ENCODE measurements at places on chromosomes 6 and 20.

- DNase-seq = no peak
Observed at GRCh38 chr6:340186-340955, 48.1 kb downstream of the DUSP22 start.

DNA sequence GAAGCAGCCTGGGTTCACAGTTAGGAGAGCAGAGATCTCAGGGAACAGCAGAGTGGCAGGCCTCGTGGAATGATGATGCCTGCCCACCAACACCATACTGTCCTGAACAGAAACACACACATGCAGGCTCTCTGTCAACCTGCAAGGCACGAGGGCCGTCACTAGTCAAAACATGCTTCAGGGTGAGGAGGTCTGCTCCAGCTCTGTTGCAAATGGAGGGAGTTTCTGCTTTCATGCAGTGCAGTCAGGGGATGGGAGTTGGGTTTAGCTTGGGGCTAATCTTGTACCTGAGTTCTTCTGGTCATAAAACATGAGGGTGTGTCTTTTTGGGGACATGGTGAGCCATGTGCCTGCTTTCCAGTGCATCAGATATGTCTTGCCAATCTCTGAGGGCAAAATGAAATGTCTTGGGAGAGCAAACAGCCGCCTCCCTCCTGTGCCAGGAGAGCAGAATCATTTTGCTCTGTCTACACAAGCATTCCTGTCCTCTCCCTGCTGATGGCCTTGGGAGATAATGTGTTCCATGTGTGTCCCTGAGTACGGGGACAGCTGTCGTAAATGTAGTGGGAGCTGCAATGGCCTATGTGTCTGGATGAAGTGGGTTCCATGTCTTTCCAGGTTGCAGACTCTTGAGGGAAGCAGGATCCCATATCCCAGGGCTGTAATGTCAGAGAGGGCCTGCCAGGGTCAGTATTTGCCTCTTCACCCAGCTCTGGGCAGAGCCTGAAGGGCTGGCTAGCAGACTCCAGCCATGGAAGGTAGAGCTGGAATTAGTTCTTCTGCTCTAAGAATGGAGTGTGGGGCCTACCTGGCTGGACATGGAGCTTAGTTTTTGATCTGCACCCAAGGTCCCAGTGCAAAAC, 40.6 kb downstream of the MAFB start:
- no peak for DNase-seq

DNA sequence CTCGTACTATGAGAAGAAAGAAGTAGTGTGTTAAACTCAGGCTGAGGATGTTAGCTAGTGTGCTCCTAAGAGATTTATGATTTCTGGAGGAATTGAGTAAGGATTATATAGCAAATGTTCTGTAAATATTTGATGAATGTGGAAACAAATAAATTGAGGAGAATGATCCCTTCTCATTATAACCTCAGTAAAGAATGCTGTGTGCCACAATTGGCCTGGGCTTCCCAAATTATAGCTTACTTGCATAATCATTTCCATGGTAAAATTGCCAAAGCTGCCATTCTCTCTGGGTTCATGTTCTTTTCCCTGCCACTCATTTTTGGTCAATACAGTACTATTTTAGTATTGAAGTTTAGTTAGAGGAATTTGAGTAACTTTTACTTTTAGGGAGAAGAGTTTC, 128.5 kb downstream of the FLRT3 start:
- DNase-seq = no peak

- DNase-seq = peak; percentile 8
Observed at GRCh38 chr6:87731818-87732661, 30.0 kb upstream of the AKIRIN2 start.

DNA sequence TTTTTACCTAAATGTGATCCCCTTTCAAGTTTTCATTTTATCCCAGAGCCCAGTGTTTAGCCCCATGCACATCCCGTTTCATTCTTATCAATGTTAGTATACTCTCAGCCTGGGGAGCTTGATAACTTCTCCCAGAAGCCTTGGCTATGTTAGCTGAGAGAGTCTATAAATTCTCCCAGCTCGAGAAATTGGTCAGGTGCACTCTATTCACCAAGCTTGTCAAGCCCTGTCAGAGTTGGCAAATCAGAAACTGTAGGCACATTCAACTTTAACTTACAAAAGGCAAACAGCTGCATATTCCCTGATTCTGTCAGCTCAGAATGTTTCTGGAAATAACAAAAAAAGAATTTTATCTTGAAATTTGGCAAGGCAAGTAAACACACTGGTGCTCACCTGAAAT, 62.2 kb upstream of the IMPG1 start:
- DNase-seq = no peak

GRCh38 chr6:131223416-131223815, 88.1 kb downstream of the AKAP7 start:
- no peak for DNase-seq

GRCh38 chr6:41247882-41248705, 19.9 kb downstream of the TREML4 start:
- DNase-seq = no peak

DNA sequence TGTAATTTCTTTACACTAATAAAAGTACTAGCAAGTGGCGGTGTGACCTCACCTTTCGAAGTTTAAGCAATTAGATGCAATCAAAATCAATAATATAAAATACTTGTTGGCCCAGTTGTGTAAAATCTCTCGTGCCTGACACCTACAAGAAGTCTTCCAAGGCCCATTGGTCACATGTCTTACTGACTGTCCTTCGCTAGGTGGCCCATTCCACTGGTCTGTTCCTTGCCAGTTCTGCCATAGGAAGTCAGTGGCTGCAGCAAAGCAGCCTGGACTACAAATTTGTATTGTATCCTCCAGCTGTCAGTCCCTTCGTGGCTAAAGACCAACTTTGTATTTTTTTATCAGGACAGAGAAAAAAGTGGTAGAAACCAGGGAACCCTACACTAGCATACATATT, 61.8 kb downstream of the CYB5R4 start:
- no peak for DNase-seq

DNA sequence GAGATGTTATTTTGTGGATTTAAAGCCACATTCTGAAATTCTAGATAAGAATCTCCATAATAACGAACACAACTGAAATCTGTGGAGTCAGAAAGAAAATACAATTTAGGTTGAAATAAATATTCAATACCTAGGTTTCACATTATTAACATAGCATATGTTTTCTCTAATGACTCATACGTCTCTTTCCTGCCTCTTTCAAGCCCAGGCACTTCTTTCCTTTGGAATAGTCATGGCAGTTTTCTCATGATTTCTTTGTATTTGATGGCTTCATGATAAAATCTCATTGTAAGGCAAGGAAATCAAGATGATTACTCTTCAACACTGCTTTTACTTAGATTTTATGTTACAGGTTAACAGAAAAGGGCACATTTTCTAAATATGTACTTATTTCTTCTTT, 803.7 kb downstream of the PHF3 start:
- no peak for DNase-seq

All from activated CD4-positive, alpha-beta T cell treated with anti-CD3 and anti-CD28 coated beads, Interleukin-2, amount 50 U/mL, for 4 hours (primary cell).